ENCODE measurements at places on chromosomes 2 and 18.

GRCh38 chr2:133026536-133027177, 356.7 kb upstream of the LYPD1 start:
- no peak for DNase-seq

- no peak for DNase-seq
These were observed 80.3 kb downstream of the VSNL1 start for GRCh38 chr2:17620841-17621240.

DNA sequence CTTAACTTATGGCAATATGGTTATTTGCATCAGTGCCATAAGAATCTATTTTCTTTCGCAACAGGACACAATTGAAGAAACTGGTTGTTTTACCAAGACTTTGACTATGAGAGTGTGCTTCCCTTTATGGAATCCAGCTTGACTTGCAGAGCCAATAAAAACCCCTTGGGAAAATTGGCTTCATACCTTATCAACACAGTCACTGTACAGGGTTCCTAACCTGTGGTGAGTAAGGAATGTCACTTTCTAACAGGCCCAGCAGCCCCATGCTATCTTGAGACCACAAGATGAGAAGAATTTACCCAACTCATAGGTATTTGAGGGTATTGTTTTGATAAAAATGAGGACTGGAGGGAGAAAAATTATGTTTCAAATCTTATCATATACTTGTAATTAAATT, 418.5 kb upstream of the MAP2 start:
- DNase-seq: no peak

DNA sequence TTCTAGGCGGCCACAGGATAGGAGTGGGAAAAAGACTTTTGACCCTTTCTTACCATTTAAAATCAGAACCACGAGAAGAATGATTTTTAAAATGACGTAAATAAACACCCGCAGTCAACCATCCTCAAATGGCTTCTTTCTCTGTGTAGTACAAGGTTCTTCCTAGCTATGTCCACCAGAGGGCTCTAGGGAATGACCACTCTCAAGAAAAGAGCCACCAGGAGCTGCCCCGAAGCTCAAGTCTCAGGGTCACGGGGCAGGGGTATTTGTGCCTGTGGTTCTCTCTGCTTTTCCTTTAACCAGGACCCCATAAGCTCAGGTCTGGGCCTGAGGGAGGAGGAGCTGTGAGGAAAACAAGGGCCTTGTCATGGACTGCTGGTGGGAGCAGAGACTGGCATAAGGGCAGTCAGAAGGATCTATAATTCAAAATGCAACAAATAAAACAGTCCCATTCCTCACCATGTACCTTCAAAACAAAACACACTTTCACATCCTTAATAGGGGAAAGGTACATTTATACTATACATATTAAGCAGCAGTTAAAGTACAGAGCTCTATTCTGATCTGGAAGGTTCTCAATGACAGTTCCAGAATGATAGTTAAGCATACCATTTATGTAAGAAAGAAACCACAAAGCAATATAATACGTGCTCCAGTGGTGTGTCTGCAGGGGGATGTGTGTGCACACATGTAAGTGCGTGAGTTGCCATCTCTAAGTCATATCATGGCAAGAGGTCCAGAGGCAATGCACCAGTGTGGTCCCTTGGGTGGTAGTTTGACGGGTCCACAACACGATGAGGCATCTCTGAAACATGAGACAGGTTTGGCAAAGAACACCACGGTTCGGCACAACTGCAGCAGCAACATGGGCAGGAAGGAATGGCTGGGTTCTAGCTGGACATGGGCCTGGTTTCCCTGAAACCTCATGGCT, 18.6 kb downstream of the LYPD1 start:
- no peak for DNase-seq

- no peak for DNase-seq
These were observed 298.5 kb downstream of the PAX3 start for GRCh38 chr2:222000326-222000725.

GRCh38 chr2:239136203-239136602, 264.6 kb downstream of the HDAC4 start:
- DNase-seq: no peak

GRCh38 chr2:172195836-172196376, 93.2 kb upstream of the DLX2 start:
- DNase-seq: no peak

- DNase-seq: no peak
These were observed 9.0 kb upstream of the IGFBP2 start for GRCh38 chr2:216624251-216624650.

- no peak for DNase-seq
These were observed 30.9 kb downstream of the NRXN1 start for GRCh38 chr2:51000849-51001617.

DNA sequence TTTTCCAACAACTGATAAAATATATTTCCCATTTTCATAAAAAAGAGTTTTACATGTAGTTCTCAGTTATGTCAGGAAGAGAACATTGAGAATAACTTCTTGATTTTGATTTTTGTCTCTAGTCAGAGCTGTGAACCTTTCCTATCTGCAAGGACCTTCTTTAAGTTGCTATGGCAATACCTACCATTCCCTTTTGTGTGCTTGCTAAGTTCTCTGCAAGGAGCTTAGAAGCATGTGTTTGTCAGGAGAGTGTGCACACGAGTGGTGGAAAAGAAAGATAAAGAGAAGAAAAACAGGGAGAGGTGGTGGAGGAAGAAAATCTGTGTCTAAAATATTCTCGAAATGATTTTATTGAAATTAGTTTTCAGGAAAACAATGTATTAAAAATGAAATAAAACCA, 140.3 kb upstream of the SLC8A1 start:
- DNase-seq: no peak

DNA sequence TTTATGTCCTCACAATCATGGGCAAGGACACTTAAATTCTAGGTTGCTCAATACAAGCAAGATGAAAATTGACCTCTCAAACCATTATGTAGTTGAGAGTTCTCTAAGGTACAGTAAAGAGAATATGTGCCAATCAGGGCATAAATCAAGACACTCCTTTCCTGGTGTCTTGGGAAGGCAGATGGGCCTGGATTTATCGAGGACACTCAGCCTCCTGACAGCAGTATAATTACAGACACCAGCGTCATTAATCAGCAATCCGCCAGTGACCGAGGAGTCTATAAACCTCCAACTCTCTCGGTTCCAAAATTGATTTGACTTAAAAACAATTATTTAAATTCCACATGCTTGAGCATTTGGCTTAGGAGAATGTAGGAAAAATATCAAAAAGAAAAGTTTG, 75.7 kb upstream of the DAPL1 start:
- DNase-seq: no peak

- DNase-seq: no peak
These were observed 199.4 kb upstream of the REV1 start for GRCh38 chr2:99689145-99689742.

DNA sequence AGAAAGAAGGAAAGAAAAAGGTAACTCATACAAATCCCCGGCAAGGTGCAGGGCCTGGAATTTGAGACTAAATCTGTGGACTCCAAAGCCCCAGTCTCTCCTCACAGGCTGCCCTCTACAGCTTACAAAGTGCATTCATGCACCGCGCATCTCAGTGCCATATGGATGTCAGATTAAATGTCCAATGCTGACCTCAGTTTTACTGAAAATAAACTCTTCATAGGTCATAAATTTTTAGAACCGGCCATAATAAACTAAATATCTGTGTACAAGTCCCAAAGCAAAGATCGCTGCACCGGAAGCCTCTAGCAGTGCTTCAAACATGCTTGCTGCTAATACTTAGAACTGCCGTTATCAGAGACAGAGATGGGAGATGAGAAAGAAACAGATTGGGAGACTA, 17.7 kb downstream of the ST6GAL2 start:
- no peak for DNase-seq

DNA sequence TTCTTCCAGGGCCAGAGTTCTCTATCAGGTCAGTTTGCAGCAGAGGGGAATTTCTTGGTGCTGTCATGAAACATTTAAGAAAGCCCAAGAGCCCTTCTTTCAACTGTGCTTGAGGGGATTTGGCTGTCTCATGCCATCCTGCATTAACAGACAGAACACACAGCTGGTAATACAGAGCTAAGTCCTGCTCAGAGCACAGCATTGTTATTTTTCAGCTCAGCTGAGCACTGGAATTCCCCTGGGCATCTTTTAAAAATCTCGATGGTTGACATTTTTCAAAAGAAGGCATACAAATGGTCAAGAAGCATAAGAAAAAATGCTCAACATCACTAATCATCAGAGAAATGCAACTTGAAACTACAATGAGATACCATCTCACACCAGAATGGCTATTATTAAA, 14.9 kb upstream of the IL1R2 start:
- no peak for DNase-seq

DNA sequence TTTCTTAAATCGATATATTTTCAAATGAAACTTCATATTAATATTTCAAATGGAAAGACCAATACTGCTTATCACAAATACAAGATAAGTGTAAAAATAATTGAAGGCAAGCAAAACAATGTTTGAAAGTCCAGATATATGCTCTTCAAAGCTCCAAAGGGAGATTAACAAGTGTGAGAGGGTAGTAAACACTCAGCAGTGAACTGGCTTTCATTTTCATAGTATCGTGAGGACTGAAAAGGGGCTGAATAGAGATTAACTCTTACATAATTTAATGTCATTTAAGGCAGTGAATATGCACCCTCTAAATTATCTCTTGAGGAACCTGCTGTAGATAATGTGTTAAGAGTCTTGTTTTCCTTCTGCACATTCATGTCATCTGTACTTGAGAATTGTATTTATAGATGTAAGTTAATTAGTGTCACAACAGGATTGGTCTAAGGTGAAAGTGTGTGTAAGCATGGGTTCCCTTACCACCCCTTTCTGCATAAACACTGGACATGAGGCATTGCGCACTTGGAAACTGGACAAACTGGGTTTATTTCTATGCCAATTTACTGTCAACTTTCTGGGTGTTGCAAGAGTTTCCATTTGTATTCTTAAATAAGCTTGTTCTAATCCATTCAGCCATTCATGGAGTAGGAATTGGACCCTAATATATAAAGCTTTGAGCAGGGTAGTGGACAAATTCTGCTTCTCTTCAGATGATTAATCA, 76.7 kb upstream of the SESTD1 start:
- no peak for DNase-seq

GRCh38 chr2:60463249-60463648, 90.2 kb downstream of the BCL11A start:
- no peak for DNase-seq

DNA sequence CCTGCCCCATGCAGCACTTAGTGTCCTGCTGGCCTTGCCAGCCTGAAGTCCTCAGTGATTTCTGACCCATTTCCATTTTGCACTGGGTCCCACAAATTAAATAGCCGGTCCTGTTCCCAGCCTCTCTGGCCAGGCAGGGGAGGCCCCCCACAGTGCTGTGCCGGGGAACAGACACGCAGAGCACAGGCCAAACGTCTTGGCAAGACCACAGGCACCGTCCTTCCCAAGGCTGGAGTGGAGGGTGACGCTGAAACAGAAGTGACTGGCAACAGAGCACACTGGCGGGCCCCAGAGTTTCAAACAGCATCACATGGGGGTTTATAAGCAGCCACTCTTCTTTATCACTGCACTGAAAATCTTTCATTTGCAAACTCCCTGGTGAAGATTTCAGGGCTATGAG, 52.2 kb downstream of the EDAR start:
- no peak for DNase-seq

DNA sequence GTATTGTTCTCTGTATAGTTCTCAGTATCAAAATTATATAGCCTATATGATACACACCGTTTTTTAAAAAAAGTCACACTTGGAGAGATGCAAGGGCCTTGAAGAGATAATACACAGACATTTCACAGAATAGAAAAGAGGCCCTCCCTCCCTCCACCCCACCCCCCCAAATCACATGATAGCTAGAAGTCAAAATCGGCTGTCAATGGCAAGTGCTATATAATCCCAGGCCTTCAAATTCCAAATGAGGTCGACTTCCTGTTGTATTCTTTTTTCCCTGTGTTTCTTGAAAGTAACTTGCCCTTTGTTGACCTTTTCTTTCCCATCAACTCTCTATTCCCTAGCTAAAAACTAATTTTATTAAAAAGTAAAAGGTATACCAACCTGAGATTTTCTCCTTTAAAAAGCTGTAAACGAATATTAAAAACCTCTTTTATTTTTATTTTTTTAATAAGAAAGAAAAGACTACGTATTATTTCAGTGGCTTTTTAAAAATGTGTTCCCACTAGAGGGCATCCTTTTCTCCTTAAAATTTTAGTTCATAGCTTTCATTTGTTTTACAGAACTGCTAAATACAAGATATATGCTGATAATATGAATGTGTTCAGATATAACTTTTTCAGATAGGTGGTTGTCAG, 46.6 kb downstream of the KCMF1 start:
- DNase-seq: no peak

GRCh38 chr18:10299643-10300042, 154.8 kb upstream of the APCDD1 start:
- DNase-seq: no peak

DNA sequence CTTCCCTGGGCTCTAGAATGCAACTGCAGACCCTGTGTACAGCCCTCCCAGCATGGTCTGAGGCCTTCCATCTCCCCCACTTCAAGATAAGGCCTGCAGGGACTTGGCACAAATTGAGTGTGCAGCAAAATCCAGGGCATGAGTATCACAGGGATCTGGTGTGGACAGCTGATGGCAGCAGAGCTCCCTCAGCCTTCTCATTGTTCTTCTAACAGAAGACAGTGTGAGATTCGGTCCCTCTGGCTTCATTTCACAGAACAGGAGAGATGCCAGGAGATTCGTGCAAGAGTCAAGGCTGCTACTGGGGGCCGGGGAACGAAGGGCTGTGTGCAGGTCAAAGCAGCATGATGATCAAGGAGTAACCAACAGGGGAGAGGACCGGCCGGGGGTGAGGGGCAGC, 85.8 kb downstream of the UXS1 start:
- DNase-seq: no peak

All from activated naive CD4-positive, alpha-beta T cell (primary cell).